ENCODE measurements at places on chromosomes 2 and 18.

DNA sequence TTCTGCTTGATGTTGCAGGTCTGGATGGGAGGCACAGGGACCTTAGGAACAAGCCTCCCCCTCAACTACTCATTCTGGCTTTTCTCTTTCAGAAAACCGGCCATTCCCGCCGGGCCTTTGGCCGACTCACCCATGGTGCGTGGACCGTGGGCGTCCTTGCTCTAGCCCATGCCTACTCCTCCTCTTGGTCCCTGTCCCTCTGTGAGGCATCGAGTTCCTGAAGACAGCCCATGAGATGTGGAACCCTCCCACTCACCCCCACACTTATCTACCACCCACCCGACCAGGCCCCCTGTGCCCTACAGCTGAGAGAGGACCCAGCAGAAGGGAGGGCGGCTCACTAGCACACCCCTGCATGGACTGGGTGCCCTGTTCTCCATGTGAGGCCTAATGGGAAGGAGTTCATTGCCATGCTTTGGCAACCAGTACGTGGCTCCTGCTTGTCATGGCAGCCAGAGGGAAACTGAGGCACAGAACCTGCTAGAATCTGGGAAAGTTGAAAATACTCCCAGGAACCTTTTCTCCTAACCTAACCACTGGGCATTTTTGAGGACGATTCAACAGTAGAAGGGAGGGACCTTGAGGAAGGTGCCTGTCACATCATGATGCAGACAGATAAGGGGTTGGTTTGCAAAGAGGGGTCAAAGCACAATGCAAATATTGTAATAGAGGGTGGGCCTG, 8.5 kb downstream of the SPEG start:
- peak; percentile 97 for DNase-seq

GRCh38 chr2:128344101-128344500, 25.4 kb upstream of the HS6ST1 start:
- no peak for DNase-seq

GRCh38 chr2:40680547-40680946, 228.7 kb upstream of the SLC8A1 start:
- no peak for DNase-seq

DNA sequence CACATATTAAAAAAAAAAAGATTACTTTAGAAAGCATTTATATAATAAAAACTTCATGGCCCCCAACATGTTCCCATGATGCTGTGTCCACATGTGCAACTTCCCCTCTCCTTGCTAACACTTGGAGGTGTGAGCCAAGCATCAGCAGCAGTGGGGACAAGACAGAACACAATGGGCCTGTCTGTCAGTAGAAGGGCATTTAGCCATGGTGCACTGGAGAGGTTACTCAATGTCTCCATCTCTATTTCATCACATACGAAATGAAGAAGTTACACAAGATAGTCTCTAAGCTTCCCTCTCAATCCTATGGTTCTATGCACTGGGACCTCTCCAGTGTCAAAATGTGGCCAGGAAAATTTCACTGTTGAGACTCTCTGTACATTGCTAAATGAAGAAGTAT, 2.5 kb downstream of the VIT start:
- no peak for DNase-seq

GRCh38 chr2:120747706-120748105, 12.0 kb downstream of the GLI2 start:
- no peak for DNase-seq

- DNase-seq: peak; percentile 73
Observed at GRCh38 chr2:172100935-172101820, 1.5 kb downstream of the DLX2 start.

DNA sequence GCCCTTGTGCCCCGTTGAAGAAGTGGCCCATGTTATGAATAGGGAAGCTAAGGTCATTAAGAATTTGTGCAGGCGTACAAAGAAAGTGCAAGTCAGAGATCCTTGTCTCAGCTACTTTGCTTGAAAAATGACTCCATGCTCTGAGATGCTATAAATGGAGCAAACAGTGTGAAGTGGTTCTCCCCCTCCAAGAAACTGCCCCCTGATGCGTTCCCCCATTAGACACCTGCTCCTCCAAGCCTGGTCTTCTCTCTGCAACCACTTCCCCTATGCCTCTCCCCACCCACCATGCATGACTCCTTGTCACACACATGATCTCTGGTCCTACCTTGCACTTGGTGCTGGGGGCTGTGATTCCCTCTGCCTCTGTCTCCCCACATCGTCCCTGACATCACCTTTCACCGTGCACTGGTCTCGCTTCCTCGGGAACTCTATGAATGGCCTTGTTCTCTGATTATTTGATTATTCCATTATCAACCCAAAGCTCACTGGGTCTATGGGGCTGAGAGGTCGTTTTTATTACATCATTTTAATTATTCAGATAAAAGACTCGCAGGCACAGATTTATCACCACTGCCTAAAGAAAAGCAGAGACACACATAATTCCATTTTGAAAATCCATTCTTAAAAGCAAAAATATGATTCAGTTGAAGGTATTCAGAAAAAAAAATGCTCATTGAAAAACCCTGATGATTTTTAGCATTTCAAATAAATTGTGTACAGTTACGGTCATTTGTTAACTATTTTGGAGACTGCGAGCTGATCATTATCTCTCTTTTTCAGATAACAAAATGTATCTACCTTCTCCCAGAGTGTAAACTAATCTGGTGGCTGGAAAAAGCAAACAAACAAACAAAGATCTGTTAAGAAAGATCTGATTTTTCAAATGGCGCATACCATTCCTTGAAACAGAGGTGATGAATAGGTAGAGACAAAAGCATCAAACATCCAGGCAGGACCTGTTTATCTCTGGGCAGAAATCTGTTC, 294.9 kb downstream of the SOX11 start:
- no peak for DNase-seq

DNA sequence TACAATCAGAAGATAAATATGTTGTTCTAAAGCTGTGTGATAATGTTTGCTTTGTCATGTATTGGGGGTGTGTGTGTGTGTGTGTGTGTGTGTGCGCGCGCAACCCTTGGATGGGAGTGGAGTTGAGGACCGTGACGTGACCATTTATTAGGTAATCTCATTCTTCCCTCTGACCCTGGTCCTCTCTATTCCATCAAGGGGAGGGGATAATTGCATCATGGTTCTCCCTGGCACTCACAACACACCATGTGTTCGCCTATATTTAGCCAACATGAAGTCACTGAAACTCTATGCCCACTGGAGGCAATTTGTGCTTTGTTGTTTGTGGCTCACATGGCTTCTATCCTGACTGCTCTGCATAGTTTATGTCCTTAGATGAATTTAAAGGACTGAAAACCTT, 79.8 kb upstream of the LRPPRC start:
- DNase-seq: peak; percentile 69

GRCh38 chr2:183081911-183082310, 3.4 kb downstream of the DUSP19 start:
- peak; percentile 37 for DNase-seq

DNA sequence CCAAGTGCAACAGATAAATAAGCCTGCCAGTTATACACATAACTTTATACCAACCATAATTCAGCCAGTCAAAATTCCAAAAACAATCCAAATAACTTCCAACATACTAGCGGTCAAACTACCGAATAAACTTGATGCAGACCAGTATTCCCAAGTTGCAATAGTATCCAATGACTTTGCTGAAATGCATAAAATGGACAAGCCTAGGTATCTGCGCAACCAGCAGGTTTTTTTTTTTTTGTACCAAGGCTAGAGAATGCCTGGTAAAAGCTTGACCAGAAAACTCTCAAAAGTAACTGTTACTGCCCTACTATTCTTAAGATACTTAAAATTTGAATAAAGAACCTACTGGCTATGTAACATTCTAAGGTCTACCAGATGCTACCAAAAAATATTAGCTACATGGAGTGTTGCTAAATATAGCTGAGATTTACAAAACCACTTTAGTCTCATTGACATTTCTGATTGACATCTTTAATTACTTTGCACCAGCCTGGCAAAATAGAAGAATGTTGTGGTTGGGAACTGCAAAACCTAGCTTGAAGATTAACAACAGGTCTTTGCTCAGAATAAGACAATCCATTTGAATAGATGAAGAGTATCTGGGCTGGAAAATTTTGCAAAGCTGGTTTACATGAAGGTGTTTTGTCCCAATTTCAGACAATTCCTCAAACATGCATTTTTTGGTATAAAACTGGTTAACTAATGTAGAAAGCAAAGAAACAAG, 7.3 kb downstream of the SRSF7 start:
- no peak for DNase-seq

GRCh38 chr2:129277585-129277981, 701.9 kb upstream of the RAB6C start:
- no peak for DNase-seq

- peak; percentile 58 for DNase-seq
Observed at GRCh38 chr18:47772374-47773248, 157.8 kb downstream of the SMAD2 start.

DNA sequence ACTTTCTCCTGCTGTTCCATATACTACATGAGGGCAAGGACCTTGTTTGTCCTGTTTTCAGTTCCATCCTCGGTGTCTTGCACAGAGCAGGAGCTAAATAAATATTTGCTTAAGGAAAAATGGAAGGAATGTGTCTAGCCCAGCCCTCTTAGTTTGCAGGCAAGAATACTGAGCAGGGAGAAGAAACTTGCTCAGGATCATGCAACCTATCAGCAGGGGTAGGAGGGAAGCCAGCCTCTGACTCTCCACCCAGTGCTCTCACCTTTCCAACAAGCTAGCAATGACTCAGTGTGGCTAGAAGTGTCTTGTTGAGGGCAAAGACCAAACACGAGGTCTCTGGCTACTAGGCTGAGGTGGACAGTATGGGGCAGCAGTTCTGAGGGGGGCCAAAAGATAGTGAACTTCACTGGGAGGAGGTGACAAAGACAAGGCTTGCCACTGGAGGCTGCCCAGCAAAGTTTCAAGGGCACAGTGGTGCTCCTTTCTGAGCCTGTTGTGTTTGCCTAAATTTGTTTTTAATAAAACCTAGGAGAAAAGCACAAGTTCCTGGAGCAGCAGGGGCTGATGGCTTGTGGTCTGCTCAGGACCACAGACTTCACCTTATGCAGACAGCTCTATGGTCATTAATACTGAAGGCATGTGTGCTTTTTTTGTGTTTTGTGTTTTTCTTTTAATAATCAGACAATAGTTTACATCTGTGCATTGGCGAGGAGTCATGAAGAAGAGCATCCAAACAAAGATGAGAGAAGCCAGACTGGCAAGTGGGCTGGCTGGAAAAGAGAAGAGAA, 49.1 kb upstream of the CTAGE1 start:
- DNase-seq: no peak

DNA sequence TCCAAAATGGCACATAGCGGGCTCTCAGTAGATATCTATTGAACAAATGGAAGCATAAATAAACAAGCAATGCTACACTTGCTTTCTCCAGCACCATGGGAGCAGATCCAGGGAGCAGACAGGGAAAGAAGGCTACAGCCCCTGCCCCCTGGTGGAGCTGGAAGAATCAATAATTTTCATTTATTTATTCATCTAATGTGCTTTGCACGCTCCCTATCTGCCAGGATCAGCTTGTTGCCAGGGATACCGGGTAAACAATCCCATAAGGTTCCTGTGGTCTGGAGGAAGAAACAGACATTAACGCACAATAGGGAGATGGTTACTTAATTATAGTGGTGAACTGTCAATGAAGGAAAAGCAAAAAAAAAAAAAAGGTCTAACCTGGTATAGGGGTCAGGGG, 40.1 kb upstream of the CLASP1 start:
- no peak for DNase-seq

- no peak for DNase-seq
Observed at GRCh38 chr2:171718720-171719119, 31.5 kb downstream of the DYNC1I2 start.

- DNase-seq: no peak
Observed at GRCh38 chr18:28136071-28136470, 40.9 kb downstream of the CDH2 start.

DNA sequence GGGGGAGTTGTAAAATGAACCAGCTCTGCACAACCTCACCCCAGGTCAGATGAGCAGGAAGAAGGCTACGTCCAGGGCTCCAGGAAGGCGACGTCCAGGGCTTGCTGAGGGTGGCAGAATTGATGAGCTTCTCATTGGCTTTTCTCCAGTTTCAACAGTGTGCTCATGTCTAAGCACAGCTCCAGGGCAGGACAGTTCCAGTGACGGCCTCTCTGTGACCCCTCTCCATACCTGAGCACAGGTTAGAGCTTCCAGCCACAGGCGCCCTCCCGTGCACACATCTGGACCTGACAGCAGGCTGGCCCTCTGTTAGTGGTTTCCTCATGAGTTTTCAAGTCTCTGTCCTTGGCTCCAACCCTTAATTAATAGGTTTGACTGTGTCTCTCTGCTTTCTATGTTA, 327.6 kb downstream of the ZNF516 start:
- DNase-seq: no peak

GRCh38 chr2:74424139-74424992, 2.8 kb downstream of the WDR54 start:
- DNase-seq: peak; percentile 85

- DNase-seq: no peak
Observed at GRCh38 chr18:55900380-55900779, 312.4 kb upstream of the TCF4 start.

- no peak for DNase-seq
Observed at GRCh38 chr2:15800495-15801329, 139.6 kb upstream of the MYCN start.

- no peak for DNase-seq
Observed at GRCh38 chr2:55879976-55880375, 43.6 kb downstream of the EFEMP1 start.

GRCh38 chr2:225930687-225931086, 531.2 kb downstream of the NYAP2 start:
- no peak for DNase-seq

DNA sequence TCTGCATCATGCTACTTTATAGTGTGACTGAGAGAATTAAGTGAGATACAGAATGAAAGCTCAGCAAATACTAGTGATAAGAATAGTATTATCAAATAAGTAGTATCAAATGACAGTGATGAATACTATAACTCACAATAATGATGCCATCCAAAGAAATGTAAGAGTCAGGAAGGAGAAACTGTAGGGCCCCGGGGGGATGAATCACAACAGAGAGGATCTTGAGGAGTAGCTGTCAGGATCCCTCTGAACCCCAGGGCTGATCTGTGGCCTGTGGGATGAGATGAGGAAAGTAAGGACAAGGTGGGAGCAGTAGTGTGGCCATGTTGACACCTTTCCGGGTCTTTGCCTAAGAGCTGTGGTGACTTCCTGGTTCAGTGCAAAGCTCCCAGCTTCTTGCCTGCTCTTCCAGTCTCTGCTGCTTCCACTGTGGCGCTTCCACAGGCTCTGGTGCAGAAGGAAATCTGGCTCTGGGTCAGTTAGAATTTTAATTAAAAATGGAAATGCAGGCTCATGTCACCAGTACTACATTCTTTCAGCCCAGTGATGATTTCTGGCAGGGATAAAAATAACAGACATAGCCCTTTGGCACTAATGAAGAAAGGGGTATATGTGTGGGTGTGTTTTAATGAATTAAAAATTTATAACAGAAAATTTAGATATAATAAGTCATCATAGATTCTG, 166.9 kb downstream of the MYO3B start:
- no peak for DNase-seq

DNA sequence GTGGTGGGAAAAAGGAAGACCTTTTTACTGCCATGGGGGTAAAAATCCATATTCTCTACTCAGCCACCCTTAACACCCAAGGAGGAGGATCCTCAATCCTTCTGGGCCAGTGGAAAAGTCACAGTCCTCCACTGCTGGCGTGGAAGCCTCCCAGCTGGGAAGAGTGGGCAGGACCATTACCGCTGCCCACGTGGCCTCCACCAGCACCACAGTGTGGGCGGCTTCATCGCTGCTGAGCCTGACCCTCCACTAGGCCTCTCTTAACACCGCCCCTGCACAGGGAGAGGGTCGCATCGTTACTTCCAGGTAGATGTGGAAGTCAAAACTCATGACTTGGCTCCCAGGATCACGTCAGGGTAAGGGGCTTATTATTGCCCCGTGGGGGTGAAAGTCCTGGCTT, 656.5 kb downstream of the SUCLG1 start:
- DNase-seq: no peak
